CD4-positive, alpha-beta T cell treated with Interleukin-17A for 4 hours (primary cell): ENCODE measurements at places on chromosomes 2 and 18.
A peak's percentile ranks its signal among the peaks of the same experiment; 100 is the strongest.

DNA sequence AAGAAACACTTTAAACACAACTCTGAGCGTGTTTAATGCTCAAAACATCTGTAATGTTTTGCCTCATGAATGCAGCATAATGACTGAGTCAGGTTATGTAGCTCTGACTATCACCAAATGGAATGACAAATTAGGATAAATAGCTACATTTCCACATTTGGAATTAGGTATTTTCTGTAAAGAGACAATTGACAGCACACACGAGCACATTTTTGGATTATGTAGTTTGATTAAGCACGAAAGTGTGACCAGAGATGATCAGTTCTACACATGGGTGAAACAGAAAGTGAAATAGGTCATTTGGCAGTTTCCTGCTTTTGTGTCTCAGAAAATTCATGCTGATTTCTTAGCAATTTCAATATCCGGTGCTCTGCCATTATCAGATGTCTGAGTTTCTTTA is 29.0 kb downstream of the LPIN1 start:
- DNase-seq = no peak

DNA sequence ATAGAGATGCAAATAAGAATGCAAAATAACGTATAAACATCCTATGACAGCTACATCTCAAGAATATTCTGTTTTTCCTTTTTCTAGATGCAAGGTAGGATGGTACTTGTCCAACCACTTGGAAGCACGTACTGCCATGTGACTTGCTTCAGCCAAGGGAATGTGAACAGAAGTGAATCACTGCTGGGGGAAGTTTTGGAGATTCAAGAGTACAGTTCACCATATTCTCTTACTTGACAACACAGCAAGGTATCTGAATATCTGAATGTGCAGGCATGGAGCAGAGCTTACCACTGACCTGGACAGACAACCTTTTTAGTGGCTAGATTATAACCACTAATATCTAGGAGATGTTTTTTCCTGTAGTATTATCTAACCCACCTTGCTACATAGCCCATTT is 53.0 kb downstream of the TRIP12 start:
- DNase-seq = no peak

DNA sequence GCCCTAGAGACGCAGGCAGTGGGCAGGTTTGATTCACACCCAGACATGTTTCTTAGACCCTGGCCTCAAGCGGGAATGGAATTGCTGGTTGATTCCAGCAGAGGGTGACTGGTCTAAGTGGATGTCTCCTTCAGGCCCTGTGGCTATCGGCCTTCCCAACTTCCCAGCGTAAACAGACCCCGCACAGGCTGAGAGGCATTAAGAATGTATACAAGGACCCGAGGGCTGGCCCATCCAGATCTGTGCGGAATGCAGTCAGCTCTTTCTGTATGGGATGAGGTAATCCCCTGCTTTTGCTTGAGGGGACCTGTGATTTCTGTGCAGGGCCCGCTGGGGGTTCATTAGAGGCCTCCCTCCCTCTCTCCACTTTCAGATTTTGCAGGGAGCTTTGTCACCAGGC is 6.5 kb downstream of the ACKR3 start:
- no peak for DNase-seq

DNA sequence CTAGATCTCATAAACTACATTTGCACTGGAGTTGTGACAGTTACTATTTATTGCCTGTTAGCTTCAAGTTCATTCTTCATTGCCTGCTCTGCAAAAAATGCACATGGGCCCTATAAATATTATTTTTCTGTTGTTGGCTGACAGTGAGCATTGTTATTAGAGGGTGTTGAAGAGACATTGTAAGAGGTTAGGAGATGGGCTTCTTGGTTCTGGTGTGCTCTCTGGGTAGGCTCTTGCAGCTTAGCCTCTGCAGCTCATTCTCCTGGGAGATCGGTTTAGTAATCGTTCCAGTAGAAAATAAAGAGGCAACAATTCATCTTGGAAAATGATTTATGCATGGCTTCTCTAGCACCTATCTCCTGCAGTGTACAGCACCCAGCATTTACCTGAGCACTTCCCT is 113.8 kb upstream of the SCN7A start:
- DNase-seq = no peak

- no peak for DNase-seq
Observed at GRCh38 chr2:189851174-189851826, 67.0 kb downstream of the PMS1 start.

- DNase-seq = peak; percentile 78
Observed at GRCh38 chr2:96801005-96801785, 14.9 kb upstream of the CNNM3 start.

- DNase-seq = no peak
Observed at GRCh38 chr2:162490761-162491470, 147.0 kb downstream of the GCA start.

GRCh38 chr2:233107011-233107410 is 46.9 kb downstream of the INPP5D start:
- no peak for DNase-seq

DNA sequence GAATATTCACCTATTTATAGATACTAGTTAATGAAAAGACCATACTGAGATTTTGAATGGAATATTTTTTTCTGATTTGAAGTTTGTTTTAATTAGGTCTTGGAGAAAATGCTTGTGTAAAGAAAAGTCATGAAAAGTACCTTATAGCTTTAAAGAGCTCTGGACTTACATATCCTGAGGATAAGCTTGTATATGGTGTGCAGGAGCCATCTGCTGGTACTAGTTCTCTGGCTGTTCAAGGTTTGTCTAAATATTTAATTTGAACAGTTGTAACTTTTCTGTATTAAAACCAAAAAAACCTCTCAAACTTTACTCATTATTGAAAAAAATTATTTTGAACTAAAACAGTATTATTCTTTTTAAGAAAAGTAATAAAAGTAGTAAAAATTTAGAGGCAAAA is 50.1 kb downstream of the UBR3 start:
- peak; percentile 7 for DNase-seq

GRCh38 chr18:68467957-68468356 is 247.0 kb downstream of the TMX3 start:
- no peak for DNase-seq

DNA sequence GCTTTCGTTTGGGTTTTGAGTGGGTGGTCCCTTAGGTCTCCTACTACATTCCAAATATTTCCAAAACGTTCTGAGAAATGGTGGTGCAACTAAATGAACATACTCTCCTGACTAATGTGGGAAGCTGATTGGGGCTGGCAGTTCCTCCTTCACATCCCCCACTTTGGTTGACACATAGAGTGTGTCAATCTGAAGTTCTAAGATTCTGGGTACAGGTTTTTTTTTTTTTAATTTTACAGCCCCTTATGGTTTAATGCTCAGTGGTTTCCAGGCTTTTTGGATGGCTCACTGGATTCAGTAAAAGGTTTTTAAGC is 58.4 kb upstream of the ITGB6 start:
- no peak for DNase-seq

GRCh38 chr2:226995625-226996041 is 159.8 kb downstream of the RHBDD1 start:
- DNase-seq = no peak

DNA sequence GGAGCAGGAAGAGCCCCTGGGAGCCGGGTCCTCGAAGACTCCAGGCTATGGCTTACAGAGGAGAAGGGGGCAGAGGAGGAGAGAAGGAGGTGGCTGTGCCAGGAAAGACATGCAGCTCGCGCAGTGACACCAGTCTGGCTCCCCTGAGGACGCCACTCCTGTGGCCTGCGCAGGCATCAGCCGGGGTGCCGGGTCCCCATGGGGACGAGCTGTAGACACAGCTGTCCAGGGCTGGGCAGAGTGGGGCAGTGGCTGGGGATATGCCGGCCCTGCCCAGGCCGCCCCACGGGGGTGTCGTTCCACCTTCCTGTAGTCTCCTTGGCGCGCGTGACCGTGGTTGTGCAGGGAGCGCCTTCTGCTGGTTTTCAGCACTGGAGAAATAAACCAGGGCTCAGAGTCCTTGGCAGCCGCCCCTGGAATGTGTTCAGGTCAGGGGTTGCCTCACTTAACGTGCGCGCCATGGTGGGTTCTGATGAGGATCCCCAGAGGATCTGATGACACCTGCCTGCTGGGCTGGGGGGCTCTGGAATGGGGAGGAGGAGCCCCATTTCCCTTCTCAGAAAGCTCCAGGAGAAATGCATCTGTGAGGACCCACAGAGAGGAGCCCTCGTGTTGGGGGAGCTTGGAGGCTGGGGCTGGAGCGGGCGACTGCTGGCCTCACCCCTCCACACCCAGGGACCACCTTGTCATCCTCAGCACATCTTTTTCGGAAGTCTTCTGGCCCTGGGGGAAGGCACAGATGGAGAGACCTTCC is 26.7 kb downstream of the RAMP1 start:
- DNase-seq = no peak

GRCh38 chr2:54867457-54867856 is 144.0 kb downstream of the EML6 start:
- no peak for DNase-seq

GRCh38 chr2:25165992-25166875 is 2.1 kb downstream of the POMC start:
- DNase-seq = peak; percentile 64
